ENCODE measurements at places on chromosomes 7 and 10.
A peak's percentile ranks its signal among the peaks of the same experiment; 100 is the strongest.

DNA sequence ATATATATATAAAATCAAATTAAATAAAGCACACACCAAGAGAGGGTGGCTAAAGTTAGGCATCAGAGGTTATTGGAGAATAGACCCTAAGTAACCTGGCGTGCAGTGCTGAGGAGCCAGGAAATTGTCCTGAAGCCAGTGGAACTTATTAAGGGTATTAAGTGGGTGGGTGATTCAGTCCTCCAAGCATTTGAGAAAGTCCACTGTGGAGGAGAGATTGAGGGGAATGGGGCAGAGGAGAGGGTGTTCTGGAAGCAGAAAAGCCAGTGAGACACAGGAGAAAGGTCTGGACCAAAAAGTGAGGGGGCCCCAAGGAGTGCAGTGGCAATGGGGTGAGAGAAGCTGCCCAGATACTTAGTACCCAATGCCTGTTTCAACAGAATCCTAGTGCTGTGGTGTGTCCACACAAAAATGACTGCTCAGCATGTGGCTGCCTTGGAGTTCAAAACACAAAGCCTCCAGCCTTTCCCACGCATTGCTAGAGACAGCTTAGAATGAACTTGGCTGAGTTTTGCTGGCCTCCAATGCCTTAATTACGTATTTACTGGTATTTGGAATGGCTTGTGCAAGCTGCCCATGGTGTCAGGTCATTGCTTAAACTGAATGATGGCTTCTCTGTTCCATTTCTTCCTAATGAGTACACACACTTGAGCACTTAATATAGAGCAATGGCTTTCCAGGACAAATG lies 44.9 kb upstream of the CHST15 start:
- DNase-seq: no peak

DNA sequence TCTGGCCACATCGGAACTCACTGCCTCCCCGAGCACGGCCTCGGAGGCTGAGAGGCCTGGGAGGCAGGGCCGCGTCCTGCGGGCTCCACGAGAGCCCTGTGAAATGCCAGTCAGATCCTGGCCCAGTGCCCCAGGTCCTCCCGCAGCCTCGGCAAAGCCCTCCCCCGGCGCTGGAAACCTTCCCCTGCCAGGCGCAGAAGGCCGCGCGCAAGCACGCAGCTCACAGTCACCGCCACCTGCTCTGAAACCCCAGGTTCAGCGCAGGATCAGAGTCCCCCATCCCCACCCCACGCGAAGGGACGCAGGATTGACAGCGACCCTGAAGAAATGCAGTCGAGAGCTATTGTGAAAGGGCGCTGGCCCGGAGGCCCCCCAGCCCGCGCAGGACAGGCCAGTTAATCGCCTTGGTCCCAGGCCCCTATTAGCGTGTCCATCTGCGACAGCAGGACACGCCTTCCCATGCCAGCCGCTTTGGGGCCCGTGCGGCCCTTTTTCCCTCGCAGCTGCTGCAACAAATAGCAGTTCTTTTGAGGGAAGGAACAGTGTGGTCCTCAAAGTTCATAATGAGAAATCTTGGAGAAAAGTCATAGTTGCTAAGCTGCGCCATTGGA lies 13.5 kb upstream of the EGFR start:
- no peak for DNase-seq

DNA sequence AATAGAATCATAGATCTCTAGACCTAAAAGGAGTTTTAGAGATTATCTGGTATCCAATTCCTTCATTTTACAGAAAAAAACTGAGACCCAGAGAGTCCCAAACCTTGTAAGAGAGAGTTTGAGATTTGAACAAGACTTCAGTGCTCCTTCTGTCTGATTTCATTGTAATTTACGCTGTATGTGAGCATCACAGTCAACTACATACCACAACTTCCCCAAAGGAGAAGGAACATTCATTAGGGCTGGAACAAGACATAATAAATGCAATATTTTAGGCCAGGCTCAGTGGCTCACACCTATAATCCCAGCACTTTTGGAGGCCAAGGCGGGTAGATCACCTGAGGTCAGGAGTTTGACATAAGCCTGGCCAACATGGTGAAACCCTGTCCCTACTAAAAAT lies 17.3 kb upstream of the PRKAR2B start:
- DNase-seq: no peak

GRCh38 chr7:35722054-35722849 lies 27.3 kb upstream of the HERPUD2 start:
- DNase-seq: no peak

DNA sequence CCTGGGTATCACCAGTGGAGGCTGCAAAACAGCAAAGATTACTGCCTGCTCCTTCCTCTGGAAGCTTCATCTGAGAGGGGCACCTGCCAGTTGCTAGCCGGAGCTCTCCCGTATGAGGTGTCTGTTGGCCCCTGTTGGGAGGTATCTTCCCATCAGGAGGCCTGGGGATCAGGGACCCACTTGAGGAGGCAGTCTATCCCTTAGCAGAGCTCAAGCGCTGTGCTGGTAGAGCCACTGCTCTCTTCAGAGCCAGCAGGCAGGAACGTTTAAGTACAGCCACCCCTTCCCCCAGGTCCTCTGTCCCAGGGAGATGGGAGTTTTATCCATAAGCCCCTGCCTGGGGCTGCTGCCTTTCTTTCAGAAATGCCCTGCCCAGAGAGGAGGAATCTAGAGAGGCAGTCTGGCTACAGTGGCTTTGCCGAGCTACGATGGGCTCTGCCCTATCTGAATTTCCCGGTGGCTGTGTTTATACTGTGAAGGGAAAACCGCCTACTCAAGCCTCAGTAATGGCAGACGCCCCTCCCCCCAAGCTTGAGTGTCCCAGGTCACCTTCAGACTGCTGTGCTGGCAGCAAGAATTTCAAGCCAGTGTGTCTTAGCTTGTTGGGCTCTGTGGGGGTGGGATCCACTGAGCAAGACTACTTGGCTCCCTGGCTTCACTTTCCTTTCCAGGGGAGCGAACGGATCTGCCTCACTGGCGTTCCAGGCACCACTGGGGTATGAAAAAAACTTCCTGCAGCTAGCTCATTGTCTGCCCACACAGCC lies 19.6 kb downstream of the SEMA3E start:
- no peak for DNase-seq

DNA sequence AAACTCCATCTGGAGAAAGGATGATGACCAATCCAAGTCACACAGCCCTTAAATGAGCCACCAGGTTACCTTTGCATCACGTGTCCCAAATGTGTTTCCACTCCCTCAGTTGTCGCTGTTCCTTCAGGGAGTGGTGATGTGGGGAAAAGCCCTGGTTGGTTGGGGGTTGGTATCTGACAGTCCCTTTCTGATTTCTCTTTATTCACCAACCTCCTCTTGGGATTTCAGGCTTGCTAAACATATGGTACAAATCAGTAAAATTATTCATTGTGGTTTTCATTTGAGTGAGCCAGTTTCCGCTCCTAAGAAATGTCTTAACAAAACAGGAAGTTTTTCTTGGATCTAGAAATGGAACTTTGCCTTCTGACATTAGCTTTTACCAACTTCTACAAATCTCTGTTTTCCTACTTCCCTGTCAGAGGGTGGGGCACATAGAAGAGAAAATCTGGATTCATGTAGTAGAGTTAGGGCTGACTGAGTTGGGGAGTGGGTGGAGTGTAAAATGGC lies 40.0 kb upstream of the KMT2E start:
- no peak for DNase-seq

- DNase-seq: no peak
These were observed 354.6 kb downstream of the PHF14 start for GRCh38 chr7:11328309-11328708.

- no peak for DNase-seq
These were observed 24.8 kb downstream of the FAM53B start for GRCh38 chr10:124719213-124719851.

- no peak for DNase-seq
These were observed 29.3 kb upstream of the KMT2E start for GRCh38 chr7:104984585-104985258.

DNA sequence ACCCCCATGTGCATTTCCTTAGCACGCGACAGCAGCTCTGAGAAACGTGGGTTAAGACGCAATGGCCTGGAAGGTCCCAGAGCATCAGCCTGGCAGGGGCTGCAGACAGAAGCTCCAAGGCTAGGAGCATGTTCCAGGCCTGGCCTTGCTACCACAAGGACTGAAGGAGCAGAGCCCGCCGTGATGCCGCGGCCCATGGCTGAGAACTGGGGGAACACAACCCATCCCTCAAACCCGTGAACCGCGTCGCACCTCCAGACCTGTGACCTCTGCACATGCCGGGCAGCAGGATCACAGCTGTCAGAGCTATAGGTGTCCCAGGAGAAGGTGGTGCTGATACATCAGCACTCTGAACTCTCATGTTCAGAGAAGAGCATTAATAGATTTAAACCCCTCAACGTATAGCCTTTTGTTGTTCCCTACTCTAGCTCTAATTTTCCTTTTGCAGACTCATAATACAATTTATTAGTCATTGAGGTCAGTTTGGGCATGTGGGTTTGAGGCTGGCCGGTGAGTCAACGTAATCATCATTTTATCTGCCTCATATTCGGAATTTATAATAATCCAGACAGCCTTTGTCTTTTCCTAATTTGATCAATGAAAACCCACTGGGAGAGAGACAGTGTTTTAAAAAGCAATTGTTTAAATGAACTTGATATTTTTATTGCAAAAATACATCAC lies 222.5 kb upstream of the TCERG1L start:
- no peak for DNase-seq

GRCh38 chr10:30630571-30630970 lies 1.0 kb upstream of the LYZL2 start:
- DNase-seq: no peak

GRCh38 chr10:66538908-66539307 lies 386.9 kb upstream of the LRRTM3 start:
- no peak for DNase-seq

DNA sequence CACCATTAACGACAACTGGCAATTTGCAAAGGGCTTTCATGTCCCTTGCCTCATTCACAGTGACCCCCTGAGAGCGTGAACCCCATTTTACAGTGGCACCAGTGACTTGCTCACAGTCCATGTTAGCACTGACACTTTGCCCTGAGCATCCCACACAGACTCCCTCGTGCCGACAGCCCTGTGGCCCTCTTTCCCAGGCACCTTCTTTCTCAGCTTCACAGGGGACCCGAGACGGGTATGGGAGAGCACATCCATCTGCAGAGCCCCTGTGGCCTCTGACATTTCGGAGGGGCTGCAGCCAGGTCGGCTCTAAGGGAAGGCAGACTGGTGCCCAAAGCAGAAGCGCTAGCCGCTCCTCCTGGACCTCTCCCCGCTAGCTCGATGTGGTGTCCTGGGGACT lies 10.8 kb downstream of the LOXL4 start:
- DNase-seq: no peak

- DNase-seq: no peak
These were observed 170.0 kb upstream of the MKLN1 start for GRCh38 chr7:131157530-131158243.

GRCh38 chr7:141158561-141158960 lies 84.7 kb downstream of the TMEM178B start:
- DNase-seq: no peak

GRCh38 chr10:62582804-62583208 lies 208.6 kb downstream of the ZNF365 start:
- no peak for DNase-seq

- no peak for DNase-seq
These were observed 422.4 kb downstream of the PARD3 start for GRCh38 chr10:34392641-34393170.

DNA sequence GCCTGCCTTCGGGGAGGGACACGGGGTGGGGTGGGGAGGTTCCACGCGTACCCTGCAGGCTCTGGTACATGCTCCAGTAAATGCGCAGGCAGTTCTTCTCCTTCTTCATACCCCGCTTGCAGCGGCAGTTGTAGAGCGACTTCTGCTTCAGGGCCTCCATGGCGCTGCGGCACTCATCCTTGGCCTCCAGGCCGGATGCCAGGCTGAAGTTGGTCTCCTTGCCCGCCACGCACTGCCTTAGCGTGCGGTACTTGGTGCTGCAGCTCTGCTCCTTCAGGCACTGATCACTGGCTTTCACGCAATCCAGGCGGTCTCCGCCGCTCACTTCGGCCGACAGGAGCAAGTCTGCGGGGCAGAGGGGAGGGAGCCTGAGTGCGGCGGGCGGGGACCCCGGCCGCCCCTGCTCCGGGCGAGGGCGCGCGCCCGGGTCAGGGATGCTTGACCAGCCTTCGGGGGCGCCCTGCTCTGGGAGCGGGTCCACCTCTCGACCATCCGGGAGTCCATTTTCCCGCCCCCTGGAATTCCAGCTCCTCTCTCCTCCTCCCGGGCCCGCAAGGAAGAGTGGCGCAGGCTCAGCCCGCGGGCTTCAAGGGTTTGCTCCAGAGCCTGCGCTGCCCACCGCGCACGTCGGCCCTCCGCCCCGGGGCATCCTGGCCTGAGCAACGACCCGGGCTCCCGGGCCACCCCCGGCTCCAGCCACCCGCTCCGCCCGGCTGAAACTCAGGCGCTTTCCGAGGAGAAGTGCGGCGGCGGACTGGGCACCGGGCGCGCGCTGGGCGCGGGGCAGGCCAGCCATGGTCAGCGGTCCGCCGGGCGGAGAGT lies 2.0 kb downstream of the GFRA1 start:
- no peak for DNase-seq

- DNase-seq: no peak
These were observed 17.0 kb upstream of the CASD1 start for GRCh38 chr7:94492601-94493000.

GRCh38 chr10:4456776-4457175 lies 369.2 kb upstream of the AKR1E2 start:
- DNase-seq: no peak

DNA sequence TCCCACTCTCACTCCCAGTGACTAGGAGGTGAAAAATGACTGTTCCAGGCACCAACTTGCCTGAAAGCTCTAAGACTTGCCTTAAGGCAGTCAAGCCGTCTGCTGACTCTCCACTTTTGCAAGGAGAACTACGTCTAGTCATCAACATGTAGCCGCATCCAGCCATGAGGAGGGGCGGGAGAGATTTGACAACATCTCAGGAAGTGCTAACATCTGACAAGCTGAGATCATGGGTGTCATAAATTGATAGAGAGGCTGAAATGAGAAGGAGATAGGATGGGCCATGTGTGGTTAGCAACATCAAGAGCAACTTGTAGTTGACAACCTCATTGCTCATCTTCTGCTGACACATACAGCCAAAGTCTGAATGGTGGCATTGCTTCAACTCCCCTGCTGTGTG lies 9.0 kb upstream of the TBXAS1 start:
- DNase-seq: no peak

DNA sequence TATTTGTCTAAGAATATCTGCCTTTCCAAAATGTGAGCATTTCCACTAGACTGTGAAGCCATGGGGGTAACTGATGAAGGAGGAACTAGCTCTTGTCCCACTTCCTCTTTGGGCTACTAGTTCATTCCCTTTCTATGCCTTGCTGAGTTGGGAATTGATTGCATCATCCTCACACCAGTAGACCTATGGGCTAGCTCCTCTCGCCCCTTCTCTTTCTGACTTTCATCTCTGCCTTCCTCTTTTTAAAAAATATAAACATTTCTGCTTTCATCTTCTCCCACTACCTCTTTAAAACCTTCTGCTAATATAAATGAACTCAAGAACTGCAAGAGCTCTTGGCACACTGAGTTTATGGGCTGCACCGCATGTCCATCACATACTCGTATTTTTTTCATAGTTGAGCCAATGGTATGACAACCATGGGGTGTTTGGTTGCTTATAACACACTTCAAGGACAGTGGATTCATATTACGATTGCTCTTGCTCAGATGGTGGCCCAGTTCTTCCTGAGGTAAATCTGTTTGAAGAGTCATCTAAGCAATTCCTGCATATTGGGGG lies 182.0 kb downstream of the REEP3 start:
- no peak for DNase-seq

GRCh38 chr7:143906895-143907294 lies 4.9 kb upstream of the TCAF1 start:
- DNase-seq: no peak

GRCh38 chr10:116809483-116810119 lies 39.7 kb upstream of the ENO4 start:
- peak; percentile 79 for DNase-seq
